ENCODE measurements at places on chromosomes 3 and 15.

DNA sequence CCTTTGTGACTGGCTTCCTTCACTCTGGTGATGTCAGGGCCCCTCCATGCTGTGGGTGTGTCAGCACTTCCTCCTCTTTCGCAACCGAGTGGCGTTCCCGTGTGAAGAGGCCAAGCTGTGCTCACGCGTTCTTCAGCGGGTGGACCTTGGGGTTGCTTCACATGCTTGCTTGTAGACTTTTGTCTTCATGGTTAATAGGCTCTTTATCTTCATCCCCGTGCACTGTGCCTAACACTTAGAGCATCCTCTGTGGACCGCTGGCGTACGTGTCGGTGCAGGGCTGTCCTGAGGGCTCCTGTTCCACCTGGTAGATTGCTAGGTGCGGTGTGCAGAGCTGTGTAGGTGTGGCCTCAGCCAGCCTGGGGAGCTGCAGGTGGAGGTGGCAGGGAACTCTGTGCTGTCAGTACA is 182.3 kb downstream of the OR4M2 start:
- no peak for DNase-seq

GRCh38 chr3:163952499-163952898 is 1125.8 kb downstream of the SI start:
- DNase-seq, result no peak

DNA sequence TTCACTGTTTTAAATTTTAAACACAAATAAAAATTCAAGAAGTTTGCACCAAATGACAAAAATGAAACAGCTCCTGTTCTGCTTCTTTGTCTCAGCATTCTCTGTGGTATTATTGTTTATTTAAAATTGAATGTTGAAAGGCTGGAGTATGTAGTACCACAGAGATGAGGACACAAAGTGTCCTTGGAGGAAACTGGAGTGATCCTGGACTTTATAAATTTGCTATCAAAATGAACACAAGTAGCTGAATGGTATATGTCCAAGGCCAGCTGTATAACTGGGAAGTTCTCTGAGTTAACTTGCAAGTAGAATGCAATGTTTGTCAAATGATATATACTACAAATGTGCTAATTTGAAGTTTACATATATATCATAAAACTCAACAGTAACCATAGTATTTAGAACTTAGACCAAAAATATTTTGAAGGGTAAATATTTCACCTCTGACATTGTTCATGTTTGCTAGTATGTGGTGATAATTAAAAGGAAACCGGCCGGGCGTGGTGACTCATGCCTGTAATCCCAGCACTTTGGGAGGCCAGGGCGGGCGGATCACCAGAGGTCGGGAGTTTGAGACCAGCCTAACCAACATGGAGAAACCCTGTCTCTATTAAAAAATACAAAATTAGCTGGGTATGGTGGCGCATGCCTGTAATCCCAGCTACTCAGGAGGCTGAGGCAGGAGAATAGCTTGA is 12.3 kb downstream of the BTLA start:
- DNase-seq, result no peak

DNA sequence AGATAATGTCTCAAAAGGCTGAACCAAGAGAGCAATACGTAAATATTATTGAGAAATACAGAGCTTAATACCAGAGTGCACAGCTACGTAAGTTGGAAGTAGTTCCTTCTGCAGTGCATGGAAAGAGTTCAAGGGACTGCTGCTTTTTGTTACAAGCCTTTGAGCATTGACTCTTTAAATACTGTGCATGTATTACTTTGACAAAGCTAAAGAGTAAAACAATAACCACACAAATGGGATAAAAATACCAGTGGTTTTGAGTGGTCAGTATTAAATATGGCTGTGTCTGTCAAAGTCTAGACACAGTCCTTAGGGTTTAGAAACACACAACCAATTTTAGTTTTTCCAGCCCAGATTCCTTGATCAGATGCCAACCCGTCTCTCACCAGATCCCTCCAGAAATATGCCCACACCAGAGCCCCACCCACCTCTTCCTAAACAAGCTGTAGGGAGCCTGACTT is 62.1 kb downstream of the SSR3 start:
- no peak for DNase-seq

GRCh38 chr3:129316248-129317013 is 37.8 kb downstream of the HMCES start:
- DNase-seq, result peak; percentile 83

DNA sequence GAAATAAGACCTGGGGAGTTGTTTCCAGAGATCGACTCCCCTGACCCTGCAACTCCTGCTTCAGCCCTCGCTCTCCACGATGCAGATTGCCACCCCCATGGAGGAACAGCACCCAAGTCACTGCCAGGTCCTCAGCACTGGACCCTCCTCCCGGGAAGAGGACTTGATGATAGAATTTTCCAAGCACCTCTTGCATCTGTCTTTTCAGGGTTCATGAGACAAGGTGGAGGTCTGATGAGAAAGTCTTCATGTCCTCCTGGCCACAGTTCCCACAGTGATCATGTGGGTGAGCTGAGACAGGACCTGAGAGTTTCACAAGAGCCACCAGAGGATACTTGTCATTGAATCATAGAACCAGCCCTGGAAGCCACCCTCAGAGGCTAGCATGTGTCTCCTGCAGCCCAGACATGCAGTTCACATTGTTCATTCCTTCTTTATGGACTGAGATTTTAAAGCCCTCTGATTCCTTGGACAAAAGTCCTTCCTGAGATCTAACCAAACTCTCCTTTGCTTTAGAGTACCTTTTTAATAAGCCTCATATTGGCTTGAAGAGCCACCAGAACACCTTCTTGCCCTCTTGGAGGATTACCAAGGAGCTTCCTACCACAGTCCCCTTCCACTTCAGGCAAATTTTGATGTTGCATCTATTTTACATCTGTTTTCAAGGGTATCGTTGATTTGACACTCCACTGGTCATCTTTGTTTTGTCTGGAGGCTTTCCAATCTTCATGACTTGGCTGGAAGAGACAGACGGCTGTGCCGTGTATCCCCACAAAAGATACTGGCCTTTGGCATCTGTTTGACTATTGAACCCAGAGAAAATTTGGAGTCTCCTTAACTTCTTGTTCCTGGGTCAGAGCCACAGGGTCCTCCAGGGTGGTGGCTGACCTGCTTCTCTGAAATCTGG is 224.8 kb upstream of the BHLHE40 start:
- DNase-seq, result peak; percentile 81

- no peak for DNase-seq
Measured at GRCh38 chr3:172272698-172273097, 175.6 kb downstream of the GHSR start.

GRCh38 chr3:7728566-7729519 is 772.8 kb upstream of the LMCD1 start:
- no peak for DNase-seq

DNA sequence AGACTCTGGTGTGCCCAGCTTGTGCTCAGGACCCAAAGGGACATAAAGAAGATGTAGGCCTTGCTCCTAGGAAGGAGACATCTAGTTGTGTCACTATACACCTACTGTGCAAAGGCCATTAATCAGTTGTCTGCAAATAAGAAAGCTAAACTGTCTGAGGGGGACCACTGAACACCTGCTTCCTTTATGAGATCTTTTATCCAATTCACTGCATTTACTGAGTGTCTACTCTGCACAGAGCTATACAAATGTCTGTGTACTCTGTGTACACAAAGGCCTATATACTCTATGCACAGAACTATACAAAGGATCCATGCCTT is 124.8 kb downstream of the CTNNB1 start:
- DNase-seq, result no peak

- DNase-seq, result no peak
Measured at GRCh38 chr15:25178835-25179672, 224.3 kb downstream of the SNRPN start.

- no peak for DNase-seq
Measured at GRCh38 chr3:189170559-189170958, 1.2 kb upstream of the TPRG1 start.

DNA sequence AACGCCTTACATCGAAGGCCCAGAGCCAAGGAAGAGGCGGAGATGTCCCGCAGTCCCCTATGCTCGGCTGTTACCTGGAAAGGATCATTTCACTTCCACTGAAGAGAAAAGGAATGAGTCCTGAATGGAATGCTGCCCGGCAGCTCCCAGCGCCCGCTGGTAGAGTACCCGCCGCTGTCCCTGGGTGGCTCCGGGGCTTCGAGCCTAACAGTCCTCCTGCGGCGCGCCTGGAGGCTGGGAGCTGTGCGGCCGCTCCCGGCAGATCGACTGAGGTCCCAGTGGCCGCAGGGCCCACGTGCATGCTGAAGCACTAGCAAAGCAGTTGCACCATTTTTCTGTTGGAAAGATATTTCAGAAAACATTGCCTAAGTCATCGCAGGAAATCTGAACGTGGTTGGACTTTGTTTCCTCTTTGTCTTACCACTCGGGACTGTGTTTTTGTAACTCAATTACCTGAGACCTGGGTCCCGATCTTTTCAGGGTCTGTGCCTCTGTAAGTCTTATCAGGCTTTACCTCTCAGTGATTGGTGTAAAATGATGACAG is 984 bp downstream of the RNU6-1 start:
- no peak for DNase-seq

DNA sequence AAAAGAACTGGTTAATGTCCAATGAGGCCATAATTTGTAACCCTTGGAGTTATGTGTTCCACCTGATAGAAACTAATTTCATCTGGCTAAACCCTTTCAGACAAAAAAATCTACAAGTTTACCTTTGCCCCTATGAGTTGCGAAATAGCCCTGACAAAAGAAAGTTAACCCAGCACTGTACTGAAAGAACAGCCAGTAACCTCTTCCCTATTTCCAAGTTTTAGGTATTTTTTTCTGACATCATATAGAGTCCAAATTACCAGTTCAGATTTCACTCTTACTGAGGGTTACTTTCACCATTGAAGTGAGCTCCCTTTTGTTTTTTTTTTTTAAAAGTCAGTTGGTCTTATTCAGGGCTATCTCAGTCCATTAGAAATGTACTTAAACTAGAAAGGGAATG is 42.8 kb upstream of the PTPRG start:
- no peak for DNase-seq

DNA sequence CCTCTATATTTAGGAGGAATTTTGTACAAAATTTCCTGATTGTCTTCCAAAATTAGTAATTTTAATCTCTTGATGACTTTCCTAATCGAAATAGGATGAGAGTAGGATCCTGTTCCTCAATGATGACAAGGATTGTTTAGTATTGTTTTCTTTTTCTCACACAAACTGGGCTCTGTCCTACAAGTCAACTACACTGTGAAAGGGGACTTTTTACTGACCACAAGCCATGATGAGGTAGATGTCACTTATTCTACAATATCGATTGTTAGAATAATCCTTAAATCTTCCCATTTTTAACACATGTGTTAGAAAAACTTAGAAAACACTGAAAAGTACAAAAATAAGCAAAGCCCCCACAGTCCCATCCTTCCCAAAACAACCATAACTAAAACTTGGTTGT is 35.8 kb upstream of the TSC22D2 start:
- no peak for DNase-seq

GRCh38 chr15:55372701-55373440 is 35.3 kb downstream of the CCPG1 start:
- peak; percentile 18 for DNase-seq

GRCh38 chr15:39202641-39203040 is 378.2 kb upstream of the THBS1 start:
- DNase-seq, result no peak

DNA sequence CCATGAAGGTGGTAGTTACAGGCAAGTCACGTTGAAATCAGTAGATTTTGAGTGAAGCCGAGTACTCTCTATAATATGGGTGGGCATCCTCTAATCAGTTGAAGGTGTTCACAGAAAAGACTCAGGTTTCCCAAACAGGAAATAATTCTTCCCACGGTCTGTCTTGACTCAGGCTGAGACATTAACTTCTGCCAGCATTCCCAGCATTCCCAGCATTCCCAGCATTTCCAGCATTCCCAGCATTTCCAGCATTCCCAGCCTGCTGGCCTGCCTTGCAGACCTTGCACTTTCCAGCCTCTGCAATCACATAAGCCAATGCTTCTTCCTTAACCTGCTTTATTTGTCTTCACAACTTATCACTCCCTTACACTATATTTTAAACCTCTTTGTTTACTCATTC is 542.3 kb upstream of the ROBO2 start:
- no peak for DNase-seq

GRCh38 chr3:112167758-112168157 is 34.7 kb upstream of the GCSAM start:
- peak; percentile 52 for DNase-seq

DNA sequence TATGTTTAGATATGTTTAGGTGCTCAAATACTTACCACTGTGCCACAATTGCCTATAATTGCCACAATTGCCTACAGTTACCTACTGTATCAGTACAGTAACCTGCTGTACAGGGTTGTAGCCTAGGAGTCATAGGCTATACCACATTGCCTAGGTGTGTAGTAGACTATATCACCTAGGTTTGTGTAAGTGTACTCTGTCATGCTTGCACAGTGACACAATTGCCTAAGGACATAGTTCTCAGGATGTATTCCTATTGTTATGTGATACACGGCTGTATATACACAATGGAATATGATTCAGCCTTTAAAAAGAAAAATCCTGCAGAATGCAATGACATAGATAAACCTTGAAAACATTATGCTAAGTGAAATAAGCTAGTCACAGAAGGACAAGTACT is 264.8 kb downstream of the RAP2B start:
- no peak for DNase-seq

DNA sequence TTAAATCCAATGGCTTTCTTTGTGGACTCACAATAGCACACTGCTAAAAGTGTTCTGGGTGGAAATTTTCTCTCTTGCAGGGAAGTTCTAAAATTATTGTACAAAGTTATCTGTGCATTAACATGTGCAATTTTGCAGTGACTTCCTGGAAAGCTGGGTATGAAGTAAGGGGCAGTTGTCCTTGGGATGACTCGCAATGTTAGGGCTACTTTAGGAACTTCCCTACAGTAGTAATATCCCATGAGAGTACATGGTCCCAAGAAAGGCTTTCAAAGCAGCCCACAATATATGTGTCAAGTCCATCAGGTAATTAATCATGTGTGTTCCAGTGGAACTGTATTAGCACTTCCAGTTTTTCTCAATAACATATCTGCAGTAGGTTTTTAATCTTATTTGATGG is 201.0 kb upstream of the UBE2E2 start:
- DNase-seq, result no peak

DNA sequence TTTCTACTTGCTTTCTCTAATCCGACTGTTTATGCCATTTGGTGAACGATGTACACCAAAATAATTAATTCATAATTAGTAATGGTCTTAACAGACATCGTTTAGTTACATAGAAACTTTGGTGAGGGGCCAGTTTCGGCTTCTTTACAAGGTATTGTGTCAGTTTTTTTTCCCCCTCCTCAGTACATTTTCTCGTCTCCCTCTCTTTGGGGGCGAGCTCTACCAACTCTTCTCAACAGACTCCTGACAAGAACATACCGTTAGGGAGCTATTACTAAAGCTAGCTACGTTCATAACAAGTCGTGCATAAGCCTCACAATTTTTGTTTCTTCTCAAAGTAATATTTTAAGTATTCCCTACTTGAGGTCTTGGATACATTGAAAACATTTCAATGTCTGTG is 1.4 kb downstream of the U2SURP start:
- DNase-seq, result no peak

DNA sequence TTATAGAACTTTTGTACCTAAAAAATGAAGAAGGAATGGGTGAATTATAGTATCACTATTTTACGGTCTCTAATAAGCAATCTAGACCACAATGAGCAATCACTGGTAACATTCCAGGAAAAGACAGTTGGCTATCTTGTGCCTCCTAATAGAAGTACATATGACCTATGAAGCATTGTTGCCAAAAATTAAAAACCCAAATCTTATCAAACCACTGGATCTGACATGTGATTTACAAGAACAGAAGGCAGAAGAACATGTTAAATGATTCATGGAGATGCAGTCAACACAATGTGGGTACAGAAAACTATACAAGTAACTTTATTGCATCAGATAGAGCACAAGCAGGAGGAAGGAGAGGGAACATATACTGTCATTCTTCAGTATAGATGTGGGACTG is 14.5 kb upstream of the HYKK start:
- DNase-seq, result no peak

Data from GM10248 (cell line).